CMK (cell line): ENCODE measurements at places on chromosomes 1 and 21.
A peak's percentile ranks its signal among the peaks of the same experiment; 100 is the strongest.

DNA sequence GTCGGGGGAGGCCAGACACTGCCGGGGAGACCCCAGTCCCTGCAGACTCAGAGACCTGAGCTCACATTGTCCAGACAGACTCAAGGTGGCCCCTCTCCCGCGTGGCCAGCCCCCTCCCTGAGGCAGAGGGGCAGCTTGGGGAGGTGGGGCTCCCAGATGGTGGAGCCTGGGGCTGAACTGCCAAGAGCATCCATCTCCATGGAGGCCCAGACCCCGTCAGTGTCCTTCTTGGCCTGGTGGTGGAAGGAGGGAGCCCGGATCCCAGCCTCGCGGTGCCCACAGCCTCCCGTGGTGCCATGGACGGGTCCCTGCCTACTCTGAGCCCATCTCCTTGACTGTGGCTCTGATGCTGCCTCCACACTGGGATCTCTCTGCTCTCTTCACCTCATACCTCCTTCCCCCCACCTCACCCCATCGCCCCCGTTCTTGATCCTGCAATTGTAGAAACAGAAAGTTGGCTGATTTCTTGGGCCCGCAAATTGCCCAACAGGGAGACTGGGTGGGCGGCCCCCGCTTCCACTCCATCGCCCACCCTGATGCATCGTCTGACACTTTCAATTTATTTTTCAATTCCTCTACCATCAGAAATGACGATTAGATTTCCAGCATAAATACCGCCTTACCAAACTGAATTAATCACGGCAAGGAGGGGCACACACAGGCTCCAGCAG is 348.9 kb downstream of the MATN1 start:
- DNase-seq = no peak

DNA sequence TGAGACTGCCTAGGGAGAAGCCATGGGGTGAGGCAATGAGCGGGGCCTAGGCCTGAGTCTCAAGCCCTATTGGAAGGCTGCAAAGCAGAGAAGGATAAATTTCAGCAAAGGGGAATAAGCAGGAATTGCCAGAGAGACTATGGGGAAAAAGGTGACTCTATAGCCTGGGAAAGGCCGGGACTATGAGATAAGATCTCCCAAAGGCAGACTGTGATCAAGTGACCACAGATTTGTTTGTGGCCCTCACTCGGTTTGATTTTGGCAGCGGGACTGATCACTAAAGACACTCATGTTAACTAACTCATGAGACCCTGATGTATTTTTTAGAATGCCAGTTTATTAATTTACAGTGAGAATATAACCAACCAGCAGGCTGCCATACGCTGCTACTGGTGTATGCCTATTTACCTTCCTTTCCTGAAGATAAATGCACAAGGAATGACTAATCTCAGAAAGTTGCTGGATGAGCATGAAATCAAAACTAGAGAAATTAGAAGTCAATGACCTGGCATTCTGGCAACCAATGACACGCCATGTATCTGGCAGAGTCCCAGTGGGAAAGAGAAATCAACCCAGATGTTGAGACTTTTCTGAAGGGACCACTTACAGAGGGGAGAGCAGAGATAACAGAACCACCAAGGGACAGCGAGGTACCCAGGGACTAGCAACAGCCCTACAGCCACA is 4.3 kb downstream of the HSF2BP start:
- no peak for DNase-seq

- no peak for DNase-seq
Measured at GRCh38 chr1:22077728-22078127, 25.2 kb downstream of the CDC42 start.

DNA sequence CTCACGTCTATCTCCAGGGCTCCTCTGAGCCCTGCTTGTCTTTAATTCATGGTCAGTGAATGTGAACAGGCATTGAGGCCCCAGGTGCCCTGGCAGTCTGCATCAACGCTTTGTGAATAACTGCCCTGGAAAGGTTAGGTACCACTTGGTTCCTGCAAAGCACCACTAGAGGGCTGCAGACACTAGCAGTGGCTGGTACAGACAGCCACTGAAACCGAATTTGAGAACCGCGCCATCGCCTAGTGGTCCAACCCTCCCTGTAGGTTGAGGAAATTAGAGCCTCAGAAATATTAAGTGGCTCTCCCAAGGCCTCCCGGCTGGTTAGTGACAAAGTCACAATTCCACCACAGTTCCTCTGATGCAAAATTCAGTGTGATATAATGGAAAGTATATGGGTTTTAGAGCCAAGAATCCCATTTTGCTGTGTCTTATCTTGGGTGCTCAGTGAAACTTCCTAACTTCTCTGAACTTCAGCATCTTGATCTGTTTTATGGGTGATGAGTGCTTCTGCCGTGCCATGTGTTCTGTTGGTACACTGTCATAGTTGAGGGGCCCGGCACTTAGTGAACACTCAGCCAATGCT is 46.2 kb upstream of the BCL9 start:
- DNase-seq = peak; percentile 29

DNA sequence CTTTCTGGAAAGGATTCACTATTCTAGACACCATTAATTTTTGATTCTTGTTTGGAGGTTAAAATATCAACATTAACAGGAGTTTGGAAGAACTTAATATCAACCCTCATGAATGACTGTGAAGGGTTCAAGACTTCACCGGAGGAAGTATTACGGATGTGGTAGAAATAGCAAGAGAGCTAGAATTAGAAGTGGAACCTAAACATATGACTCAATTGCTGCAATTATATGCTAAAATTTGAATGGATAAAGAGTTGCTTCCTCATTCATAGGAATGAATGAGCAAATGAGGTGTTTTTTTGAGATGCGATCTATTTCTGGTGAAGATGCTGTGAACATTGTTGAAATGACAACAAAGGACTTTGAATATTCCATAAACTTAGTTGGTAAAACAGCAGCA is 77.9 kb upstream of the TNFSF4 start:
- no peak for DNase-seq

- no peak for DNase-seq
Measured at GRCh38 chr21:28334407-28334806, 658.3 kb downstream of the LTN1 start.

- DNase-seq = no peak
Measured at GRCh38 chr1:35269989-35270289, 1.4 kb downstream of the ZMYM4 start.

- no peak for DNase-seq
Measured at GRCh38 chr1:185645686-185646085, 88.5 kb upstream of the HMCN1 start.

DNA sequence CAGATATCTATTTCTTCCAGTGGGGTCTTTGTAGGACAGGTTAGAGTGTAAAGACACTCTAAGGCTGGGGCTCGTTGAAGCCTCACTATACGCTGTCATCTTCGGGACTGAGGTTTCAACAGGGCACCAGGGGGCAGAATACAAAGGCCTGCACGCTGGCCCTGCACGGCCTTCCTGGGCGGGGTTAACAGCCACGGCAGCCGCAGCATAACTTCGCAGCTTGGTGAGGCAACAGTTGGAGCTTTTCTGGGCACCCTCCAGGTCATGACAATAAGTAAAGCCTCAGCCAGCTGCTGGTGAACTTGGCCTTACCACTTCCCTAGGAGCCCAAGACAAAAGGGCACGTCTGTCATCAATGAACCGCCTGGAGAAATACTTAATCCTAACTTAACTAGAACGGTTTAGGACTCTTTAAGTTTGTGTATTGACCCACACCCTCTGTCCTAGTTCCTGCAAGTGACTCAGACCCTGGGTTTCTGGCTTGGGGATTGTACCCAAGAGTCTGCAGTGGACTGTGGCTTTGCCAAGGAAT is 2.3 kb upstream of the RUNX1 start:
- no peak for DNase-seq

DNA sequence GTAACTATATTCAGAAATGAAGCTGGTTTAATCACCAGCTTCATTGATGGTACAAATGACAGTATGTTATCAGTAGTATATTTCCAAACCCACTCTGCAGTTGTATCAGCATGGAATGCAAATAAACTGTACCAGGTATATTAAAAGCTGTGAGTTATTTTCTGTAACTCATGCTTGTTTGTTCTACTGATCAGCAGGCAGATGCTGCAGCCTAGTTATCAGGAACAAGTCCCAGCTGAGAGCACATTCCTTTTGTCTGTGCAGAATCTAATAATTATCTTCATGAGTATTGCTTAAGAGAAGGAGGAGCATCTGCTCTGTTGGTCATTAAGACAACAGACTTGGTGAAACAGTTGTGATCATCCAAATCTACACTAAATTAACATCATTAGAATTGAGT is 1331.1 kb downstream of the MRPL39 start:
- no peak for DNase-seq

DNA sequence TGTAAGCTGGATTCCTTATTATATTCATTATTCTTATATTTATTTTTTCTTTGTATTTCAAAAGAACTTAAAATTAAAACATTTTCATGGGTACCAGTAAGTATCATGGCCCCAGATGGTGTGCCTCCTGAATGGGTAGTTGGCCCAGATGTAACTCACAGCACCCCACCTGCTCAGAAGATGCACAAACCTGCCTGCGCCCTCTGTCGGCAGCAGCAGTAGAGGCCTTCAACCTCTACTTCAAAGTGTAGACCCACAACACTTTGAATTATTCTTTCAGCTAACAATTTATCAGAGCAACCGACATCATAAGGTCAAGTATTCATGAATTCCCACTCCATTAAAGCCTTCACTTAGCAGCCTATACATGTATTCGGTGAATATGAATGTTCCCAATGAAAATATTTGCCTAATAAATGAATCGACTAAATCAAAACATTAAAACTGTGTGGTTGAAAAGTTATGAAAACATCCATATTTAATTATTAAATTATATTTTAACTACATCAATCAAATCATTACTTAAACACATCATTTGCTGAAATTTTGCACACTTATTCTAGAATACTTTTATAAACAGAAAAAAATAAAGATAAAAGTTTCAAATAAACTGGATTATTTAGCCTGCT is 25.4 kb downstream of the PIGM start:
- peak; percentile 62 for DNase-seq

- DNase-seq = no peak
Measured at GRCh38 chr1:54800899-54801759, at the start of gene TTC22. TSS of gene TTC22 (minus strand) at chr1:54801323. CDS start at chr1:54801163, 160 bp downstream.

DNA sequence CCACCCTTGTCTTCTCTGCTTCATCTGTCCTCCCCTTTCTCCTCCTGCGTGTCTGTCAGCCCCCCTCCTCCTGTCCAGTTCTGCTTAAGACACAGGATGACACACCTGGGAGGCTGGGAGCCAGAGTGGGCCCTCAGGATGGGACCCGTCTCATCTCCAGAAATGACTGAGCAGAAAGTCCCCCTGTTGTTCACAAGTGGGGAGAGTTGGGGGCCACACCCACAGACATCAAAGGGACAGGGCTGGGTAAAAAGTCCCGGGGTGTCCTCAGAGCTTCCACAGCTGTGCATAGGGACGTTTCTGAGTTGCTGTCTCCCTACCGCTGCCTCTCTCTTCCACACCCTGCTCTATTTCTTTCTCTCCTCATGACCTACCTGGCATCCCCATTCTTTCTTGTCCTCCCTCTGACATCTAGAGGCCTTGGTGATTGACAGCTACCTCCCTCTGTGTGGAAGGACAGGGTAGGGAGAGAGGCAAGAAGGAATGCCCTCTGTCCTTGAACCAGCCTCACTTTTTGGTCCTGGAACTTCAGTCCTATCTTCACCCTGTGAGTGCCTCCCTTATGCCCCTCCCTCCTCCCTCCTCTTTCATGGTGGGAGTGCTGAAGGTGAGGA is 19.5 kb upstream of the SH2D2A start:
- no peak for DNase-seq

GRCh38 chr21:34911360-34911759 is 137.7 kb downstream of the RUNX1 start:
- no peak for DNase-seq

DNA sequence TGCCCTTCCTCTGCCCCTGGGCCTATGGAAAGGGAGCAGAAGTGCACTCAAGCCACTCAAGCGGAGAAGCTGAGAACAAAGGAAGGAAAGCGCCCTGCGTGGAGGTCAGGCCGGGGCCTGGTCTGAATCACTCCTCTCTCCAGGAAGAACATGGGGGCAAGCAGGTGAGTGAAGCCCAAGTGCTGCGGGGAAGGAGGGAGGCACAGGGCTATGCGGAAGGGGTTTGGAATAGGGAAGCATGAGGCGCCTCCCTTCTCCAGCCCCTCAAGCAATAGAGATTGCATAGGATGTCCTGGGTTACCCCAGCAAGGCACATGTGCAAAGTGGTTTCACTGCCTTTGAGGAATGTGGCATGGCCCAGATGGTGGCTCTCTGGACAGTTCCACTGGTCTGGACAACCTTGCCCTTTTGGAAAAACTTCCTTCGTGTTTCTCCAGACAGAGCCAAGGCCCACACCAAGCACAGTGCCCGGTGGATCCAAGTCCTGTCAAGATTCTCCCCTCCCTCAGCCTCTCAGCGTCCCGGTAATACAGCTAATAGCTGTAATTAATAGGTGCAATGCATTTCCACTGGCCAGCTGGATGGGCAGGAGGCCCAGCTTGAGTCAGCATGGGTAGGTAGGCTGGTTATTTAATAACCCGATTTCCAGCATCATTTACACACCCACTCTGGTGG is 13.7 kb downstream of the BLACAT1 start:
- DNase-seq = no peak

GRCh38 chr21:16324630-16325029 is 594.8 kb downstream of the USP25 start:
- no peak for DNase-seq

DNA sequence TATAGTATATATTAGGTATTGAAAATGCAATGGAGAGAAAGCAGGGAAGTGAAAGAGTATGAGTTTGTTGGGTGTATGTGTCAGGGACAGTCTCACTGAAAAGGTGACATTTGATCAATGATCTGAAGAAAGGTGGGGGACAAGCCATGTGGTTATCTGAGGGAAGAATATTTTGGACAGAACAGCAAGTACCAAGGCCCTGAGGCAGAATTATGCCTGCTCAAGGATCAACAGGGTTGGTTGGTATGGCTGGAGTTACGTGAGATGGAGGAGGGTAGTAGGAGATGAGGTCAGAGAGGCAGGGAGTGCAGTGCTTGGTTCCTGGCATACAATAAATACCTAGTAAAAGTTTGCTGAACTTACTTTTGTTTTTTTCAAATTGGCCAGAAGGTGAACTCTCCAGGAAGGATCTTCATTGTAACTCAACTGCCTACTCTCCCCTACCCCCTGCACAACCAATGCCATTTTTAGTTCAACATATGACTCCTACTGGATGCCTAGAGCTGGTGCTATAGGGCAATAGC is 1.8 kb downstream of the LAMTOR2 start:
- DNase-seq = no peak

GRCh38 chr1:15788624-15789301 is 18.7 kb downstream of the UQCRHL start:
- no peak for DNase-seq

DNA sequence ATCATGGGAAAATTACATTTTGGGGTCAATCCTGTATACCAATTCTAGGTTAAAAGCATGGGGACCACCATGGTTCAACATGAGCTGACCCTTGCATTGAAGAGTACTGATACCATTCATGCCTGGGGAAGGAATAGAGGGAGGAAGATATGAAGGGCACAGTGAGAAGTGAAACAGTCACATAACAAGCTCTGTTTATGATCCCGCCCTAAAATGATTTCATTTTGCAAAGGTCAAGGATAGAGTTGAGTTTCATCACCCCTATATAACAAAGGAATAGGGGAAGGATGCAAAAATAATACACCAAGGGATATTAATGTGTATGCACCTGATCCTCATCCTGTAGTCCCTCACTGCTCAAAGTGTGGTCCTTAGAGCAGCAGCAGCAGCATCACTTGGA is 2.5 kb upstream of the HLCS start:
- no peak for DNase-seq
